HTR-8/SVneo (cell line): ENCODE measurements at places on chromosomes 5 and 9.

- DNase-seq, result peak; percentile 35
These were observed 2.1 kb upstream of the RFESD start for GRCh38 chr5:95644351-95645042.

- DNase-seq, result no peak
These were observed 231.5 kb downstream of the MPDZ start for GRCh38 chr9:13047827-13048587.

DNA sequence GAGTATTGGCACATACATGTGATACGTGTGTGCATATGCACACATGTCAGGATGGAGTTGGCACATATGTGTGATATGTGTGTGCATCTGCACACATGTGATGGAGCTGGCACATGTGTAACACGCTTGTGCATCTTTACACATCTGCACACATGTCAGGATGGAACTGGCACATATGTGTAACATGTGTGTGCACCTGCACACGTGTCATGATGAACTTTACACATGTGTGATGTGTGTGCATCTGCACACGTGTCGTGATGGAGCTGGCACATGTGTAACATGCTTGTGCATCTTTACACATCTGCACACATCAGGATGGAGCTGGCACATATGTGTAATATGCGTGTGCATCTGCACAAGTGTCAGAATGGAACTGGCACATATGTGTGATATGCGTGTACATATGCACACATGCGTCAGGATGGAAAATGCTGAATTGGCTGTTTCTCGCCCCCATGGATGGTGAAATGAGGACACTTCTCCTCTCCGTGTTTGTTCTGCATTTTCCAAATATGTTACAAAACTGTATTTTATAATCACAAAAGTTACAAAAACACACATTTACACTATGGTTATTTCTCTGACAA is 16.3 kb upstream of the SLC6A19 start:
- DNase-seq, result no peak

GRCh38 chr9:16343249-16344237 is 526.9 kb downstream of the BNC2 start:
- DNase-seq, result no peak

DNA sequence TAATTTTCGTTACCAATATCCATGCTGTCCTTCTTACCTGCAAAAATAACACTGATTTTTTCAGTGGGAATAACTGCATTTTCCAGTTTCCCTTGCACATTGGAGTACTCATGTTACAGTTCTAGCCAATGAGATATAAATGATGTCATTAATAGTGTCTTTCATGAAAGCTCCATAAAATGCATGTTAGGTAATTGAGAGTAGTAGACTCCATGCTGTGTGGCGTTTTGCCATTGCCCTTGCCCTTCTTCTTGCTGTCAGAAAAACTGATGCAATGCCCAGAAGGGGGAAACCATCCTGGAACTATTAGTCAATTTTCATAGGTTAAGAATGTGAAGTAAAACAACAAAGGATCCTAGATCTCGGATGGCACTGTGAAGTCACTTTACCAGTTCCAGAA is 1765.3 kb downstream of the EFNA5 start:
- no peak for DNase-seq

GRCh38 chr9:105861972-105862371 is 167.6 kb downstream of the TMEM38B start:
- DNase-seq, result no peak

DNA sequence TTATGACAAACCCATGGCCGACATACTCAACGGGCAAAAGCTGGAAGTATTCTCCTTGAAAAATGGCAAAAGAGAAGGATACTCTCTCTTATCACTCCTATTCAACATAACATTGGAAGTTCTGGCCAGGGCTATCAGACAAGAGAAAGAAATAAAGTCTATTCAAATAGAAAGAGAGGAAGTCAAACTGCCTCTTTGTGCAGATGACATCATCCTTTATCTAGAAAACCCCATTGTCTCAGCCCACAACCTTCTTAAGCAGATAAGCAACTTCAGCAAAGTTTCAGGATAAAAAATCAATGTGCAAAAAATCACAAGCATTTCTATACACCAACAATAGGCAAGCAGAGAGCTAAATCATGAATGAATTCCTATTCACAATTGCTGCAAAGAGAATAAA is 1799.9 kb upstream of the ACO1 start:
- no peak for DNase-seq

GRCh38 chr9:91900055-91900796 is 49.8 kb downstream of the ROR2 start:
- DNase-seq, result no peak

GRCh38 chr5:37086466-37087173 is 162.6 kb downstream of the CPLANE1 start:
- no peak for DNase-seq

DNA sequence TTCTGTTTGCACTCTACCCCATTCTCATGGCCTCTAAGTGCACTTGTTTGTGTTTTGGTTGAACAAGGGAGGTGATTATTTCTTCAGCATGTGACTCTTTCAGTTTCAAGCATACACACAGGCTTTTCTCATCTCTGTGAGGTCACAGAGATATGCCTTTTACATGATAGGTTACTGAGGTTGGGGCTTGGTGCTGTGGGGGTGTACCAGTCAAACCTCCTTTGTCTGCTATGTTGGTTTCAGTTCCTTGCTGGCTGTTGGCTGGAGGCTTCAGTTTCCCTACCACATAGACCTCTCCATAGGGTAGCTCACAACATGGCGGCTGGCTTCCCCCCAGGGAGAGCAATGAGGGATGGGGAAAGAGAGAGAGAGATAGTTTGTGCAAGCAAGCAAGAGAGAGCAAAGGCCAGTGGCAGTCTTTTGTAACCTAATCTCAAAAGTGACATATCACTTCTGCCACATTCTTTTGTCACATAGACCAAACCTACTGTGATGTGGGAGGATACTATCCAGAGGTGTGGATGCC is 96.7 kb upstream of the SEMA6A start:
- DNase-seq, result no peak

GRCh38 chr9:17462869-17463464 is 115.9 kb upstream of the SH3GL2 start:
- DNase-seq, result peak; percentile 6

- no peak for DNase-seq
These were observed 398.3 kb downstream of the IRX1 start for GRCh38 chr5:3993856-3994473.

- peak; percentile 54 for DNase-seq
These were observed 1.3 kb upstream of the NNT start for GRCh38 chr5:43601454-43602260.

GRCh38 chr9:19940811-19941535 is 152.1 kb upstream of the SLC24A2 start:
- DNase-seq, result no peak

DNA sequence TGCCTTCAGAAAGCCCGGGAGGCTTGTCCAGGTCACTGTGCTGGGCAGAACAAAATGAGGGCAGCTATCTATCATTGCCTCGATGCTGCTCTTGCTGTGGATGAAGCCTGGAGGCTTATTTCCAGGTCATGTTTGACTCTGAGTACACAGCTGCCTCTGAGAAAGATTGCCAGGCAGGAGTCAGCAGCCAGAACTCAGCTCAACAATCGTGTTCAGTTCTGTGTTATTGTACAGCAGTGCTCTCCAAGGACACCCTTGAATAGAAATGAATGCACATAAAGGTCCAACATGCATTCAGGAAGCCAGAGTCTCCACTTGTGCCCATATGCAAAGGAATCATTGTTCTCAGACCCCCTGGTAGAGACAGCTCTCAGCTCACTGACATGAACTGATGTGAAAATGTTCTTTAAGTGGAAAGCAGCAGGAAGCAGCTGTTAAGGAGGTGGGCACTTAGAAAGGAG is 61.7 kb upstream of the ZFR start:
- DNase-seq, result no peak

GRCh38 chr9:127319366-127320114 is 55.0 kb downstream of the GARNL3 start:
- no peak for DNase-seq

GRCh38 chr9:87620731-87621322 is 105.1 kb upstream of the CTSL start:
- no peak for DNase-seq

GRCh38 chr5:92633176-92633575 is 947.8 kb downstream of the NR2F1-AS1 start:
- DNase-seq, result no peak

DNA sequence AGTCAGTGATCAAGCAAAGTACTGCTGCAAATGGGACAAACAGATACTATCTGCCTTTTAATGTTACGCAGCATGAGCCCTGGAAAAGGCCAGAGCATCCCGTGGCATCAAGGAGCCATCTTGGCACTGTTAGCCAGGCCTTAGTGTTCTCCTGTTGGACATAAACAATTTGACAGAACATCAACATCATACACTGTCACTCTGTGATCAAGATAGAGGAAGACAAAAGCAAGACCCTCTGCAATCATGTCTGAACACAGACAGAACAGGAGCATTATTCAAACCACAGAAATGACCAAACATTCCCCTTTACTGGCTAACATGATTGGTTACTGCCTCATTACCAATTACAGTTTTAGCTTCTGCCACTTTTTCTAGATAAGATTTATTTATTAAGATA is 21.2 kb upstream of the ROPN1L start:
- DNase-seq, result no peak

DNA sequence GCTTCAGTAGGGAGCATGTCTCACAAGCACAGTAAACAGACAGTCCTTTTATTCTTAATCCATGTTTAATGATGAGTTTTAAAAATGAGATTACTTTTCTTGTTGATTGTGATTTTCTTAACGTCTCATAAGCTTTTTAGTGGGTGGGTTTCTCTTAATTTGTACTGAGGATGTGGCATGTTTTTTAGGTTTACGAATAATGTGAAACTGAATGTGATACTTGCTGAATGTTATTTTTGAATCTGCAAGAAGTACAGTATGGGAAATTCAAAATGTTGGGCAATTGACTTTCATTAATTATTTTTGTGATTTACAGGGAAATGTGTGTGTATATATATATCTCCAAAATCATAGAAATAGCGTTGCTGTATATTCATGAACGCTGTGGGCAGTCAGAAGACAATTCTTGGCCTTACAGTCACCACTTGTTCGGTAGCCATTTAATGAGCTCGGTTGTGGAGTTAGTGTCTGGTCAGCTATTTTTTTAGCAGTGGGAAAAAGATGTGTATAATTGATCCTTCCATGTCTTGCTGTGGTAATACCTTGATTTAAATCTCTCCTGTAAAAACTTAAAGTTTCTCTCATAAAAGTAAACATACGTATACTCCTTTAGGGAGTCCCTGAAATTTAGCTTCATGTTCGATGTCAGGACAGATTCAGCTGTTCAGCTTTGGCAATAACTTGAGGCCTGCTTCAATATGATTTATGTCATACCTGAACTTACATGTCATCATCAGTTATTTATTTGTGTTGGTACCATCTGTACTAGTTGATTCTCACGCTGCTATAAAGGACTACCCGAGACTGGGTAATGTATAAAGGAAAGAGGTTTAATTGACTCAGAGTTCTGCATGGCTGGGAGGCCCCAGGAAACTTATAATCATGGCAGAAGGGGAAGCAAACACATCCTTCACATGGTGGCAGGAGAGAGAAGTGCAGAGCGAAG is 15.0 kb downstream of the ICE1 start:
- DNase-seq, result no peak

DNA sequence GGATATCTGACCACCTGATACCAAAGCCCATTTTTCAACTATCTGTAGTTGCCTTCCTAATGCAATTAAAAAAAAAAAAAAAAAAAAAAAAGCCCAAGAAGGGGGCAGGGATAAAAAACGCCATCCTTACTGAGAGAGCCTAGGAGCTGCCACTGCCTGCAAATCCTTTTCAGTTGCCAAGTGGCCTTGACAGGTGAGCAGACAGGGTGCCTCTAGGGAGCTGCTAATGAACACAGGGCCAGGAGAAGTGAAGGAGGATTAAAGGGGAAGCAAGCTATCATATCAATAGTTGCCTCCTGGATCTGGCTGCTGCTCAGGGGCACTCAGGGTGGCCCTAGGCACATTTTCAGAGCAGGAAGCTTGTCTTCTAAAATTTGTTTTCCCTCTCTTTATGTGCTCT is 547.4 kb downstream of the TLE1 start:
- no peak for DNase-seq

DNA sequence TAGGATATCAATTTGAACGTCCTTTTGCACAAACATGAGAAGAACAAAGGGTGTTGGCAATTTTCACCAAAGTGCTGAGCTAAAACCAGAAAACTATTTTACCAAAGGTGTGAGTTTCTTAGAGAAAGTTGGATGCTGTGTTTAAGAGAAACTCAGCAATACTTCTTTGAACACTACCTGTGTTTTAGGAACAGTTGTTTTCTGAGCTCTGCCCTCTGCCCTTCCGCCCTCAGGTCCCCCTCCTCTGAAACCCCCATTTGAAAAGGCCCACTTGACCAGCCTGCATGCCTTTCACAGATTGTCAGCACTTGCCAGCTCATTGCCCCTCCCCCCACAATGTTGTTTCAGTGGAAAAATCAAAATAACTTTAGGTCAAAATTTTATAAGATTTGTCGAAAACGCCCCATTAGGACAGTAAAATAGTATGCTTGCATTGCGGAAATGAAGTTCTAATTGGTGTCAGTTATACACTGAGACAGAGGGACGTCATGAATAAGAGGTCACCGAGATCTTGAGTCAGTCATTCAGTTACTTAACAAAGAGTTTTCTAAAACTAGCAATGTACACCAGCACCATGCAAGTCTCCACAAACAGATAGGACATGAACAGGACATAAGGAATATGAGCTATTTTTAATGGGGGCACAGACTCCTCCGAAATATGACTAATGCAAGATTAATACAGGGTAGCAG is 61.9 kb upstream of the IL7R start:
- DNase-seq, result no peak

GRCh38 chr5:102663749-102664530 is 91.2 kb upstream of the PAM start:
- no peak for DNase-seq

- DNase-seq, result no peak
These were observed 50.8 kb downstream of the DMRT2 start for GRCh38 chr9:1100945-1101344.

DNA sequence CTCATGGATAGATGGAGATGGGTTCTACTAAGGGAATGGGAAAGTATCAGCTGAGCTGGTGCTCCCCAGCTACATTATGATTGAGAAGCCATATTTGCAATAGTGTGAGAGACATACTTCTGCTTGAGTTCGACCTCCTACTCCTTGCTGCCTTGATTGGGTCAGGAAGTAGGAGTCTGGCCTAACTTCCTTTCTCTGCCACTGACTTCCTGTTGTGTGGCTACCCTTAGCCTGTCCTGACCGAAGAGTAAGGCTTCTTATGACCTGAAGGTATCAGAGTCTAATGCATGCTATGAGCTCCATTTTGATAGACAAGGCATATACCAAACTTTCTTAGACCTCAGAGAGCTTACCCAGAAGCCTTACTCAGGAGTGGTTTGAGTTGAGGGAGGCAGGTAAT is 53.9 kb downstream of the OSTF1 start:
- no peak for DNase-seq
